ENCODE measurements at places on chromosomes 11 and 22. TPM values are rescaled to one million over a fixed set of nuclear protein-coding genes. Genes with fewer than 3 reads are reported as not detected.
A peak's percentile ranks its signal among the peaks of the same experiment; 100 is the strongest.

HSPB2 gene
- 0.73 TPM for total RNA-seq

IRAG1 gene
- total RNA-seq: 7.7 TPM

C1QTNF5 gene
- 9.3 TPM for total RNA-seq

KLHL35 gene
- 0.37 TPM for total RNA-seq

CLTCL1 gene
- total RNA-seq: 4.6 TPM

FBLN1 gene
- total RNA-seq: 114 TPM

SEC14L2 gene
- 5.2 TPM for total RNA-seq

- DNase-seq: no peak
Measured at GRCh38 chr11:12287009-12287373, 90.4 kb upstream of the PARVA start.

DNA sequence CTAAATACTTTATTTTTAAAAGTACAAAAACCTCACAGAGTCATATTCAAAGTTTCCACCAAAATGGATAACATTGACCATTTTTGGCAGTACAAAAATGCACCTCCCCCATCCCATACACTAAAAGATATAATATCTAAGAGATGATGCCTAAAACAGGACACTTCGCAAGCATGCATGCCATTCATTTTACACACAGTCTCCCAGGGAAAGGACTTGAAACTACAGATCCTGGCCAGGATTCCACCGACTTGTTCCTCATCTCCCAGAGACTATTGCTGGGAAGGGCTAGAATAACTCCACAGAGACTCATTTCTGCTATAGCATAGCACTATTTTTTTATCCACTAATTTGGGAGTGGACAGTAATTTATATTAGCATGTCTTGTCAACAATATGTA, 81.7 kb downstream of the MTNR1B start:
- no peak for DNase-seq

DNA sequence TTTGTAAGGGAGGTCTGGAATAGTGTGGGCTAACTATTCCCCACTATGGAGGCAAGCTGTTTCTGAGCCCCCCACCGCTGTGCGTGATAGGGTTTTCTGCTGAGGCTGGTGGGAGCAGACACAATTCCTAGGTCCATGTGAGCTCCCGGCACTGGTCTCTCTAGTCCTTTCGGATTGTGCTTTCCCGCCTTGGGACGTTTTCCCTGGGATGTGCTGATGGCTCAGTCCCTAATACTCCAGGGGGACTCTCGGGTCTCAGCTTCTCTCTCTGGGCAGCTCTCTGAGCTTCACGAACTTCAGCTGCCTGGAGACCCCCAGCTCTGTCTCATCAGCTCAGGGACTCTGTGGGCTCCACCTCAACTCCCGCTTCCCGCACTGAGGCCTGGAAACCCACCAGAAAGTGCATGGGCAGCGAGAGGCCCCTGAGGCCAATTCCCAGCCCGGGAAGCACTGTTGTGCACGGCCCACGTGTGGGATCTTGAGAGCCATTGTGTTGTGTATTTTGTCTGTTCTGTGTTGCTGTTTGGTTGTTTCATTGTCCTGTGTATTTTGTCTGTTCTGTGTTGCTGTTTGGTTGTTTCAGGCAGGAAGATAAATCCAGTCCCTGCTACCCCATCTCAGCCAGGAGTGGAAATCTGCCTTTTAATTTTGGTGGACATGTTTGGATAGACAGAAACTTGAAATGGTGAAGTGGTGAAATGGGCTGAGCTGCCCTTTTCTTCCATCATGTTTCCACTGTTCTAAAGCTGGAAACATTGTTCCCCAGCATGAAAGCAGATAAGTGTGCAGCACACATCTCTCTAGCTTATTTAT, 12.7 kb upstream of the TNNT3 start:
- no peak for DNase-seq

DNA sequence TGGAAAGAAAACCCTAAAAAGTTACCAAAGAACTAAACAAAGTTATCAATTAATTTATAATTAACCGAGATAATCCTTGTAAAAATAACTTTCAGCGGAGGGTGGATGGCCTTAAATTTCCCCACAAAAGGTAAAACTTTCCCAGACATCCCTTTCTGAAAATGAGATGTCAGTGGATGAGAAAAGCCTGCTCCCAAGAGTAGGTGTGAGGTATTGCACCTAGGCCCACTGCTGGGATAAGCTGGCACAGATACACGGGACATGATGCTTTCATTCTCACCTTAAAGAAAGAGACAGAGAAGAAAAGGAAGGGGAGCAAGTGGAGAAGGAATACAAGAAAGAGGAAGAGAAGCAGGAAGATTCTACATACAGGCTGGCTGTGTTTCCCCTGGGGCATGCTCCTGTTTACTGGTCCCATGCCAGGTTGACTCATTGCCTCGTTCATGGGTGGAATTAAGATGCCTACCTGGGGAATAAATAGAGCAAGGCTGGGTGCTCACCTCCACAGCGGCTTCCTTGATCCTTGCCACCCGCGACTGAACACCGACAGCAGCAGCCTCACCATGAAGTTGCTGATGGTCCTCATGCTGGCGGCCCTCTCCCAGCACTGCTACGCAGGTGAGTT, at the start of gene SCGB2A2:
Gene SCGB2A2, plus strand, starts transcription at position 505 of the 625 bp plus-strand sequence. Its CDS starts 59 bp downstream, at position 564.
- DNase-seq: no peak

- DNase-seq: peak; percentile 16
Measured at GRCh38 chr22:39349967-39350726, at the start of gene SYNGR1. SYNGR1 (plus strand) TSS chr22:39349991; CDS start chr22:39350011, 20 bp downstream.

- DNase-seq: no peak
Measured at GRCh38 chr11:5107285-5107684, 30.9 kb downstream of the OR52A5 start.

- DNase-seq: no peak
Measured at GRCh38 chr11:78533399-78533798, 41.3 kb downstream of the NARS2 start.
